ENCODE measurements at places on chromosomes 4 and X.

GRCh38 chr4:72743078-72743477 is 174.1 kb upstream of the ADAMTS3 start:
- no peak for DNase-seq

GRCh38 chr4:173017802-173018201 is 150.8 kb upstream of the GALNT7 start:
- DNase-seq: no peak

- DNase-seq: no peak
These were observed 98.2 kb upstream of the FAM9B start for GRCh38 chrX:9132036-9132638.

DNA sequence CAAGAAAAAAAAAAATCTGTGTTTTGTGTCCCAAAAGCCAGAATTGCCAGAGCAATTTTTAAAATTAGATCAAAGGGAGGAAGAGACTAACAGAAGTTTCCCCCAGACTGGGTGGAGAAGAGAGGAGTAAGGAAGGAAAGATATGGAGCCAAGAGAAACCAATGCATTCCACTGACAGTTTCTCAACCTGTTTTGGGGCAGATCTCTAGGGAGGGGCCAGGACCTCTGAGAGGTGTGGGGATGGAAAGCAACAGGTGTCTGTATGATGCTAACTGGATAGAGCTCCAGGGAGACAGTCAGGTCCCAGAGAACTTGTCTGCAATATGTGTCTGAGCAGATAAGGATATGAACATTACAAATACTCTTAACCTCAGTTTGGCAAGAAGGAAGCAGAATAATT is 22.7 kb upstream of the GAB1 start:
- DNase-seq: no peak

DNA sequence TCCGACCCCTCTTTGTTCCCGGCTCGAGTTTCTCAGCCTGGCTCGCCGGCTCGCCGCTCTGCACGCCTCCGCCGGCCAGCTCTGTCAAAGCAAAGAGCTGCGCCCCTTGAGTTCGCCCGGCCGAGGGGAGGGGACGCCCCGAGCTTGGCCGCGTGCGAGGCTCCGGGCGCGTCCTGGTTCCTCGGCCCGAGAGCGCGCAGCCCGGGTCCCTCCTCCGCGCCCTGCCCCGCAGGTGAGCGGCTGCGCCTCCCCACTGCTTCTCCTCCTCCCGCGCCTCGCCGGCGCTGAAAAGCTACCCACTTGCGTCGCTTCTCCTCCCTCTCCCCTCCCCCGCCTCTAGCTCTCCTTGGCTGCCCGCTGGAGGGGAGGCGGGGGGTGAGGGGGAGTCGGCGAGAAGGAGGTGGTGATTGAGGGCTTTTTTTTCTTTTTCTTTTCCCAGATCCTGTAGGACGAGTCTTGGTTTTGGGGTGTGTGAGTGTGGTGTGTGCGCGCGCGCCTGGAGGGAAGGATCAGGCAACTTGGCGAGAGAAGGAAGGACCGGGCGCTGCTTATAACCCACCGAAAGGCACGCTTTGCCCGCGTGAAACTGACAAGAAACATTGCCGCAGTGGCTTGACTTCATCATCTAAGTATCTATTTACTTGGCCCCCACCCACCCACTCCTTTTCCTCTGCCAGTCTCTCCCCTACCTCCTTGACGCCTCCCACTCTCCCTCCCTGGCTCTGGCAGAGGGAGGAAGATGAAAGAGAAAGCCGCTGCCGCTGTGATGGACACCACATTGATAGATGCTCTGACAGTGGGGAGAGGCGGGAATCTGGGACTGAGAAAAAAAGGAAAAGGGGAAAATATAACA is at the start of gene LEF1:
Gene LEF1 (minus strand): TSS at position 262 of the 853 bp plus-strand sequence. CDS start 1,165 bp downstream, outside the sequence.
- peak; percentile 68 for DNase-seq

- no peak for DNase-seq
These were observed 136.6 kb downstream of the VEGFC start for GRCh38 chr4:176656108-176656507.

DNA sequence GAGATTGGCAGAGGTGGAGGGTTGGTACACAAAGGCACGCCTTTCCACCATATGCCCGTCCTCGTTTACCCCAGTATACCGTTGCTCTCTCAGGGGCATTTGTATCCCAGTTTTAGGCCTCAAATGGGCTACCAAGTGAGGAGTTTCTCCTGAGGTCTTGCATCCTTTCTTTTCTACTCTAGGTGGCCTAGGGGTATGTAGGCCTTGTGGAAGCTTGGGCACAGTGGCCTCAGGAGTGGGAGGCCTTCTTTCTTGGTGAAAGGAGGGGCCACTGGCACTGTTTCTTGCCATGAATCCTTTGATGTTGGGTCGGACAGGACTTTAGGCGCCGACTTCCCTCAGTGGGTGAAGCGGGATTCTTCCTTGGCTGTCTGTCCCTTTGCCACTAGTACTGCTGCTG is 15.3 kb upstream of the MAGIX start:
- no peak for DNase-seq

DNA sequence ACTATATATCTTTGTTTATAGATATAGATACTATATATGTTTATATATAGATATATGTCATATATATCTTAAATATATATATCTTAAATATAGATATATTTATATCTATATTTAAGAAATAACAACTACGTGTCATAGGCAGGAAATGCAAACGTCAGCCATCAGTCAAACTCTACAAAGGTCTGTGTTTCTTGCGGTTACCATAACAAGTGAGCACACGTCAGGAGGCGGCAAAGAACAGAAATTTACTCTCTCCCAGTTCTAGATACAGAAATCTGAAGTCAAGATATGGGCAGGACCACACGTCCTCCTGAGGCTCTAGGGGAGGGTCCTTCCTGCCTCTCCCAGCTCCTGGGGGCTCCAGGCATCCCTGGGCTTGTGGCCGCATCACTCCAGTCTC is 6.5 kb downstream of the PLCXD1 start:
- DNase-seq: no peak

- no peak for DNase-seq
These were observed 11.8 kb upstream of the SMIM43 start for GRCh38 chr4:121776610-121777401.

GRCh38 chr4:141851246-141851891 is 215.0 kb downstream of the IL15 start:
- no peak for DNase-seq

DNA sequence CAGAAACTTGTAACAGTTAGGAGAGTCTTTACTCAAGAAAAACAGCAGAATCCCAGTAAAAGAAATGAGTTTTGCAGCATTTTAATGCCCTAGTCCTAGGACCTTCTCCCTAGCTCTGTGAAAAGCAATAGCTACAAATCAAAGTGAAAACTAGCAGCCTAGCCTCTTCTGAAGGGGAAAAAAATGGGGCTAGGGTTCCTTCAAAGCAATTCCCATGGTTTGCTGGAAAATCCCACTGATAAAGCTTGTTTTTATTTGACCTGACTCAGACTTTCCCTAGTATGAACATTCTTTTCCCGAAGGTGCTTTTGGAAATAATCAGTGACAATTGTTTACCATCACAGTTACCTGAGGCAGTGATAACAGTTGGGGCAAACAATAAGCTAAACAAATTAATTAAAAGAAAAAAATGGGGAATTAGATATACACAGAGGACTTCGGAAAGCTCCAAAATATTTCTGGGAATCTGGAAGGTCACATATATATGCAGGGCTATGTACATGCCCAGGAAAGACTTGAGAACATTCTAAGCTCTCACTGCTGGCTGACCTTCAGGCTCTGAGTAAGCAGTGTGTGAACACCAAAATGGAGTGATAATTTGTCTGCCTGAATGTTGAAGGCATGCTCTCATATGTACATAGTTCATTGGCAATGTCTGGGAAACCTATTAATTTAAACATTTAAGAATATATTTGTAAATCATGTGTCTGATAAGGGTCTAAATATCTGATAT is 285.9 kb downstream of the KCTD8 start:
- no peak for DNase-seq
